ENCODE measurements at places on chromosomes 13 and 19.

DNA sequence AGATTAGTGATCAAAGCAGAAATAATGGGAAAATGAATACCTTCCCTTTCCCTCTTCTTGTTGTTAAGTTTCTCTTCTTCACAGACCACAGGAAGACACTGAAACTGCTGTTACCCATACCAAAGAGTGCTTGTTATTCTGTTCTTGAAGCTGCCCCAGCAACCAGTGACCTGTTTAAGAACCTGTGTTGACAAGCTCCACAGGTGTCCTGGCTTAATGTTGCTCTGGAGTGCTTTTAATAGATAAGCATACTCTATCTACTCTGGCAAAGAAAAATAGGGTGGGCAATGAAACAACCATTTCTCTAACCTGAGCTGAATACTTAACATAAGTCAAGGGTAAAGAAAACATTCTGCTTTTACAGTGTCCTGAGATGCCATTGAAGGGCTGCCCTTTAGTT is 506.7 kb upstream of the GPC6 start:
- DNase-seq, result no peak

GRCh38 chr13:28607187-28607955 is 51.6 kb upstream of the POMP start:
- DNase-seq, result no peak

DNA sequence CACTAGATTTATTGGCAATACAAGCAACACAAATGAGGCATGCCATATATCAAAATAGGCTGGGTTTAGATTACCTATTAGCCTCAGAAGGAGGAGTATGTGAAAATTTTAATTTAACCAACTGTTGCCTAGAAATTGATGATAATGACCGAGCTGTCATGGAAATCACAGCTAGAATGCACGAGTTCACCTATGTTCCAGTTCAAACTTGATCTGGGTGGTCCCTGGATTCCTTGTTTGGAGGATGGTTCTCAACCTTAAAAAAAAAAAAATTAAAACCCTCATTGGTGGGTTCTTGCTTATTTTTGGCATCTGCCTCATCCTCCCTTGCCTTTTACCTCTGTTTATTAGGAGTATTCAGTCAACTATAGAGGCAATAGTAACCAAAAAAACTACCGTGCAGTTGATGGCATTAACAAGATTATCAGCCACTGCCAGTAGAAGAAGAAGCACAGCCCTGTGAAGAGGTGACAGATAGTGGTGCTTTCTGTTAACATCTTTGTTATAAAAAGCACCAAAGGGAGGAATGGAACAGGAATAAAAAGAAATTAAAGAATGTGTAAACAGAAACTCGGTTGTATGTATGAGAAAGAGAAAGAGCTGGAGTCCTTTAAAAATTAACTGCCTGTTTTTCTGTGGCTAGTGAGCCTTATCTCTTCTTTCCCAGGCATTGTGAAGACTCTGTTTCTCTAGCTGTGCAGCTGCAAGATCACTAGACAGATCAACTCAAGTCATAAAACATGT is 106.4 kb downstream of the ZNF429 start:
- no peak for DNase-seq

- DNase-seq, result no peak
Observed at GRCh38 chr19:55674459-55674840, 576 bp upstream of the EPN1 start.

- DNase-seq, result no peak
Observed at GRCh38 chr13:40406405-40407120, 259.9 kb downstream of the FOXO1 start.

DNA sequence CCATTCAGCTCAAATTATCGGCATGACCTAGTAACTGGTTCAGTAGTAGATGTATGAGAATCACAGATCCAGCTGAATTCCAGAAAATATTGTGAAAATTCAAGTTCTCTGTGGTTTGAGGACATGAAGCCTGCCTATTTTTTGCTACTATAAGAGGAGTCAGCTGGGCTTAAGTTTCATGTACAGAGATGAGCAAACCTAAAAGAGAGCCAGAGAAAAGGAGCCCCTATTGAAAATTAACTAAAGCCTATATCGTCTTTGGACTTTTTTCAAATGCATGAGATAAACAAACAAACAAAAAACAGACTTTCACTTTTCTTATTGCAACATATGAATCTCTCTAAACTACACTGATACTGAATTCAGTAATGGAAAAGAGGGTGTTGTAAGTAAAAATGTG is 106.8 kb upstream of the SPRY2 start:
- no peak for DNase-seq

DNA sequence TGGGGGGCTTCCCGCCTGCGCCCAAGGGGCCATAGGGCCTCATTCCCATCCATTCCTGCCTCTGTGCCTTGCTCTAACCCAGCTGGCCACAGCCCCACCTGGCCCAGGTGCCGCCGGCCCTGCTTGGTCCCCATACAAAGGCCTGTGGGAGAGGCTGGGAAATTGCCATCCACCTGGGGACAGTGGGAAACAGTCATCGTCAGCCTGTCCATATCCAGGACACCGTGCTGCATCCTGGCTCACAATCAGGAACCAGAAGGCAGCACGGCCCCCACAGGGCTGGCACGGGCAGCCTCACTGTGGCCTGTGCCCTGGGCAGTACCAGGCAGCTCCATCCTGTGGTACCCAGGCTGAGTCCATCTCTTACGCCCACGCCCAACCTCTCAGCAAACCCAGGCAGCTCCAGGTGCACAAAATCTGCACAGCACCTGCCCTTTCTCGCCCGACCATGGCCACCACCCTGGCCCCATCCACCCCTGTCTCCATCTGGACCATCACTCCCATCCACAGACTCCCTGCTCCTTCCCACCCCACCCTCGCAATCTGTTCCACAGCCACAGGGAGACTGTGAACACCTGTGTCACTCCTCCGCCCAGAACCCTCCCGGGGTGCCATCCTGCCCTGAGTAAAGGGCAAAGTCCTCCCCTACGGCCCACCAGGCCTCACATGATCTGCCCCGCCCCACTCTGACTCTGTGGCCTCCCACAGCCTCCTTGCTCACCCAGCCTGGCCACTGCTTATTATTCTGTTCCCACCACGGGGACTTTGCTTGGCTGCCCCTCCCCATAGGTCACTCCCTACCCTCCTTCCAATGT is 21.1 kb upstream of the FBXO27 start:
- DNase-seq, result no peak

DNA sequence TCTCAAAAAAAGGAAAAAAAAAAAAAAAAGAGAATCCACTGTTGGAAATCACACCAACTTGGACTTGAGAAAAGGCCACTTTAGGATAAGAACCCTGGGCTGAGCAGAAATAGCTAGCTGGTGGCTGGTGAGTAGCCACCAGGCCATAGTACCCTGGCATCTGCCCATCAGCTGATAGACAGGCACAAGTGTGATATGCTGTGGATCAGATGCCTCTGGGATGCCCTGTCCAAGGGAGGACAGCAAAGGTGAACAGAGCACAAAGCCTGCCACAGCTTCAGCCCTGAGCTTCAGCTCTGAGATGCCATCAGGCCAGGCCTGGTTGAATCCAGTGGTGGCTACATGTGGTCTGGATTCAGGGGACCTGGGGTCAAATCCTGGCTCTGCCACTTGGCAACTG is 8.7 kb downstream of the SIRT2 start:
- DNase-seq, result no peak

GRCh38 chr19:18645035-18645511 is 8.2 kb downstream of the KLHL26 start:
- no peak for DNase-seq

DNA sequence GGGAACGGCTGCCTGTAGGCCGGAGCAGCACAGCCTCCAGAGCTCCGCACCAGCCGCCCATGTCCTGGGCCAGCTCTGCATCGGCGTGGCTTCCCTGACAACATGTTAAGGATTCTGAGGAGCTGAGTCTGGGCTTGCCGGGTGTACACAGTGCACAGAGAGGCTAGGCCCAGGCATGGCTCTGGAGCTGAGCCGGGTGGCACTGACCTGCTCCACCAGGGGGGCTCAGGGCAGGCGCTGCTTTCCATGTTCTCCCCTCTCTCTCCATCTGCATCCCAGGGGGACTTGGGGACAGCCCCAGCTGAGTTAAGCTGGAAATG is 31.6 kb downstream of the AP1M1 start:
- DNase-seq, result no peak

GRCh38 chr19:10500247-10500592 is 2.9 kb downstream of the KEAP1 start:
- DNase-seq, result no peak

- DNase-seq, result no peak
Observed at GRCh38 chr13:35824825-35825224, 306.4 kb downstream of the DCLK1 start.

GRCh38 chr13:105272660-105273631 is 1262.5 kb downstream of the EFNB2 start:
- DNase-seq, result no peak

DNA sequence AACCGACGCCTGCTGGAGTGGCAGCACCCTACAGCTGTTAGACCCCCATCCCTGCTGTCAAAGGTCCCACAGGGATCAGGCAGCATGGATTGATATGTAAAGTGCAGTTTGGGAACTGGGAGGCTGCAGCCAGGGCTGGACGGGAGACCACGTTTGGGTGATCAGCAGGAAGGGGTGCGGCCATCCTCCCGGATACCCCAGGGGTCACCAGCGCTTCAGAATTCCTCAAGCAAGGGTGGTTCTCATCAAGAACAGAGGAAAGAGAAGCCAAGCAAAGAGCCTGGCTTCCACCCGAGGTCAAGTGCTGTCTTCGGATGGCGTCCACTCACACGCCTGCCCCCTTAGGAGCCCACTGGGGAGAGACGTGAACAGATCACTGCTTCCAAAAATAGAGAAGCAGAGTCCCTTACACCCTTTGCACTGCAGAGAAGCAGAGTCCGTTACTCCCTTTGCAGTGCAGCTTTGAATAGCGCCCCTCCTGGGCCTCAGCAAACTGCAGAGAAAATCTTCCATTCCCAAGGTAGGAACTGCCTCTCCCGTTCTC is 35.5 kb downstream of the DHRS12 start:
- no peak for DNase-seq

- DNase-seq, result no peak
Observed at GRCh38 chr19:41566001-41566400, 10.0 kb upstream of the CEACAM21 start.

DNA sequence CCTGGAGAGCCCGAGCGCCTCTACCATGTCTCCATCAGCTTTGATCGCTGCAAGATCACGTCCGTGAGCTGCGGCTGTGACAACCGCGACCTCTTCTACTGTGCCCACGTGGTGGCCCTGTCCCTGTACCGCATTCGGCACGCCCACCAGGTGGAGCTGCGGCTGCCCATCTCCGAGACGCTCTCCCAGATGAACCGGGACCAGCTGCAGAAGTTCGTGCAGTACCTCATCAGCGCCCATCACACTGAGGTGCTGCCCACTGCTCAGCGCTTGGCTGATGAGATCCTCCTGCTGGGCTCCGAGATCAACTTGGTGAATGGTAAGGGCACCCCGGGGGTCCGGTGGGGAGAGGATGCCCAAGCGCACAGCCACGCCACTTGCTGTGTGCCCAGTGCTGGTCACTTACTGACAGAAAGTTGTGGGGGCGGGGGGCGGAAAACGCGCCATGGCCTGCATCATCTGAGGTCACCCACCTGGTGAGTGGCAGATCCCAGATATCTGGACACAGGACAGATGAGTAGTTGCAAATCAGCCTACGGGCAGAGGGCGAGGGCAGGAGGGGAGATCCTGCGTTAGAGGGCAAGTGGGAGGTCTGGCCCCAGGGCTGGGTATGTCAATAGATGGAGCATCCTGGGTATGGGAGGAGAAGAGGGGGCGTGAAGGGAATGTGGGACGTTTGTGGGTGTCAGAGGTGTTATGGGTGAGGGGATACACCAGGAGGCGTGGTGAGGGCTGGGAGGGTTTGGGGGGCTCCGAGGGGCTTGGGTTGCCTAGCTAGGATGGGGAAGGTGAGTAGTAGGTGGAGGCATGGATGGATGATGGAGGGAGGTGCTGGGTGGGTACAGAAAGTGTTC is 9.8 kb downstream of the ZSWIM4 start:
- DNase-seq, result no peak

- no peak for DNase-seq
Observed at GRCh38 chr19:41133260-41133659, 19.0 kb downstream of the CYP2F1 start.

DNA sequence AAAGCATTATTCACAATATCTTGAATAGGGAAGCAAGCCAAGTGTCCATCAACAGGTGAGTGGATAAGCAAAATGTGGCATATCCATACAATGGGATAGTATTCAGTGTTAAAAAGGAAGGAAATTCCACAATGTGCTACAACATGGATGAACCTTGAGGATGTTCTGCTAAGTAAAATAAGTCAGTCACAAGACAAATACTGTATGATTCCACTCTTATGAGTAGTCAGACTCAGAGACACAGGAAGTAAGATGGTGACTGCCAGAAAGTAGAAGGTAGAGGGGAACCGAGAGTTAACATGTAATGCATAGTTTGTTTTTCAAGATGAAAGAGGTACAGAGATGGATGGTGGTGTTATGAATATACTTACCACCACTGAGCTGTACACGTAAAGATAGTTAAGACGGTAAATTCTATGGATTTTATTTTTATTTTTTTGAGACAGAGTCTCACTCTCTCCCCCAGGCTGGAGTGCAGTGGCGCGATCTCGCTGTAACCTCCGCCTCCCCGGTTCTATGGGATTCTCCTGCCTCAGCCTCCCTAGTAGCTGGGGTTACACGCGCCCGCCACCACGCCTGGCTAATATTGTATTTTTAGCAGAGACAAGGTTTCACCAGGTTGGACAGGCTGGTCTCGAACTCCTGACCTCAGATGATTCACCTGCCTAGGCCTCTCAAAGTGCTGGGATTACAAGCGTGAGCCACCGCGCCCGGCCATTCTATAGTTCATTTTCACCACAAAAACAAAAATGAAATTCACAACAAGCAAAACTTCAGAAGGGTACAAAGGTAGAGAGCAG is 1.0 kb upstream of the CHAMP1 start:
- DNase-seq, result no peak

DNA sequence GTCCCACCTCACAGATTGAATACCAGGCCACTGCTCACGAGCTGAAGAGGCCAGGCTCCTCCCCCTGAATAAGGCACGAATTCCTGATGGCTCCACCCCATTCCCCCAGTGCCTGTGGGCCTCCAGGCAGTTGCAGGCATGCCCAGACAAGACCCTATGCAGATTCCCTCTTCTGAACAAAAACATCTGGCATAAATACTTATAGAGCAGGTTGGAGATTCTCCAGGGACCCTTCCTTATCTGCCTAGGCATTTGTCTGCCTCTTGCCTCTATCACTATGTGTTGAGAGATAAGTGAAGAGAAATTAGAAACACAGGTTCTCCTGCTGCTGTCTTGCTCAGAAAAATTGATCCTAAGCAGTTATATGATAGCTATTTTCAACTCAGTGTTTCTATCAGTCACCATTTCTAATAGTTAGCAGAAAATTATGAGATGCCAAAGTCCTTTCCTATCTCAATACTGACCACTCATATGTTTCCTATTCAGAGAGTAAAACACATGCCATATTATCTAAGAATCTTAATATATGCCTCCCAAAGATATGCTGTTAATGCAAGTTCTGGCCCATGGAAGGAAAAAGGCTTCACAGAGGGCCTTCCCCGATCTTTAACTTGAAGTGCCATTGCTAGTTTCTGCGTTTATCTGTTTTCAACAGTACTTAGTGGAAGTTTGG is 364.0 kb downstream of the KCTD12 start:
- no peak for DNase-seq
